CD4-positive, alpha-beta T cell treated with Interleukin-21 for 1 hour (primary cell): ENCODE measurements at places on chromosomes 12 and 14.

GRCh38 chr14:23361320-23361719, 3.7 kb downstream of the EFS start:
- no peak for DNase-seq

DNA sequence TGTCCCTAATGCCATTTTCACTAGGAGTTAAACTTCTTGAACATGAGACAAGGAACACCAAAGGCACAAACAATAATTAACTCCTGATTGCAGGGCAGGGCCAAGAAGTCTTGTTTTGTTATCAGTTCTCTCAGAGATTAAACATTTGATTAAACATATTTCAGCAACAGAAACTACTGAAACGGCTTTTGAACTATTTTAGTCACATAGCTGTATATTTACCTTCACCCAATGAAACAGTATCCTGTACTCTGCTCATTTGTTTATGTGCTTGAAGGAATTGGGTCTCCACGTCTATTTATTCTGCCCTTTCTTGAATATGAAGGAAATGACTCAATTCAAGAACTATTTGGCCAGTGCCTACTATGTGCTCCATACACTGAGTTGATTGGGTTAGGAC, 51.3 kb upstream of the PTCSC3 start:
- DNase-seq = no peak

DNA sequence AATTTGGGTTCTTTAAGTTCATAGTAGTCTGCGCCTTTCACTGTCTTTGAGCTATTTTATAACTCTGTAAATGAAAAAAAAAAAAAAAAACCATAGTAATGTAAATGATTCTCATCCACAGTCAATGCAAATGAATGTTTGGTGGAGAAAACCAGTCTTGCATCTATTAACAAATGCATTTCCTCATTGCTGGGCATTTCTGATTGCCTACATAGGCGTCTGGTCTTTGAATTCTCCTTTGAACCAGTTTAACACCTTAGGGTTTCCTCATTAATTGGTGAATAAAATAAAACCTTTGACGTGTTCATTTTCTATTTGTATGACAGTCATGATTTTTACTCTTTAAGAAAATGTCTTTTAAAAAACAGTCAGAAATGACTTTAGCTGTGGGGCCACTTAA, 114.8 kb downstream of the C12orf75 start:
- DNase-seq = no peak

GRCh38 chr14:102323102-102323501, 3.6 kb downstream of the ZNF839 start:
- DNase-seq = peak; percentile 36

DNA sequence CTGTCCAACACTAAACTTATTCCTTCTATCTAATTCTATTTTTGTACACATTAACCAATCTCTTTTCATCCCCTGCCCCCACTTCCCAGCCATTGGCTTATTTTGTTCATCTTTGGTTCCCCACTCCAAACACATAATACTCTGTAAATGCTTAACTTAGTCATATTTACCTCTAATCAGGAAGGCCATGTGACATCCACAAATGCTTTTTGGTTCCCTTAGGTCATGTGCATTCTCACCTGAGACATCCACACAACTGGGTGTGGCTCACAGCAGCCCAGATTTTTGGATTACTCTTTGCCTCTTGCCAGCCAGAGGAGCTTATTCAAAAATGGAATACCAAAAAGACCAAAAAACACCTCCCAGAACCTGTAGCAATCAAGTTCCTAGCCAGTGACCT, 28.4 kb downstream of the ARL1 start:
- no peak for DNase-seq

GRCh38 chr12:80161612-80162011, 62.3 kb downstream of the OTOGL start:
- no peak for DNase-seq

- no peak for DNase-seq
Observed at GRCh38 chr12:107311682-107312081, 218.3 kb upstream of the CRY1 start.

- no peak for DNase-seq
Observed at GRCh38 chr12:111469401-111469800, 63.7 kb downstream of the SH2B3 start.

- no peak for DNase-seq
Observed at GRCh38 chr14:106850913-106851825, 1324.8 kb downstream of the TMEM121 start.

DNA sequence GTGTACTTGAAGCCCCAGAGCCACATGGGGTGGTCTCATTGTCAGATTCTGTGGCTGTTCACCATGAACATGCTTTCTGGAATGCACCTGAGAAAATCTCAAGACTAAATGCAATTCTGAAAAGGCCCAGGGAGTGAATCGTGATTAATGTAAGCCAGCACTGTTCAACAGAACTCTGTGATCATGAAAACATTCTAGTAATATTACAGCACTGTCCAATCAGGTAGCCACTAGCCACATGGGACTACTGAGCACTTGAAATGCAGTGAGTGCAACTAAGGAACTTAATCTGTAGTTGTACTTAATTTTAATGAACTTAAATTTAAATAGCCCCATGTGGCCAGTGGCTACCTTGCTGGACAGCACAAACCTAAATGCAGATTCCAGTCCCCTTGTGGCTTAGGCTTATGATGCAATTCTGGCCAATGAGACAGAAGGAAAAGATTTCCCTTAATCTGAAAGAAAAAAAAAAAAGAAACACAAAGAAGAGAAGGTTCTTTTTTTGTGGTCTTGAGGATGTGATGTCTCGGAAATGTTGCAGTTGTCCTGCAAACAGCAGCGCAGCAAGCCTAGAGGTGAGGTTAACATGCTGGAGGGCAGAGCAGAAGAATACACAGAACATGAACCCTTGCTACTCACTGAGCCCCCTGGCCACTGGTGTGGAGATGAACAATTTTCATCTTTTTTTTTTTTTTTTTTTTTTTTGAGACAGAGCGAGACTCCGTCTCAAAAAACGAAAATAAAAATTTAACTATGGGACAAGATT, 48.2 kb downstream of the SPPL3 start:
- no peak for DNase-seq

GRCh38 chr14:68937471-68938270, 41.4 kb downstream of the ACTN1 start:
- DNase-seq = no peak

GRCh38 chr12:109946505-109946904, 46.4 kb downstream of the TCHP start:
- DNase-seq = no peak
